ENCODE measurements at places on chromosomes 4 and X. TPM values are rescaled to one million over a fixed set of nuclear protein-coding genes. Genes with fewer than 3 reads are reported as not detected.

GRCh38 chrX:19877431-19877830 is 10.0 kb downstream of the SH3KBP1 start:
- no peak for DNase-seq

- DNase-seq, result no peak
These were observed 40.4 kb upstream of the PCDH18 start for GRCh38 chr4:137572647-137573046.

- peak; percentile 88 for DNase-seq
These were observed 5.4 kb upstream of the GTPBP6 start for GRCh38 chrX:323721-324628.

DNA sequence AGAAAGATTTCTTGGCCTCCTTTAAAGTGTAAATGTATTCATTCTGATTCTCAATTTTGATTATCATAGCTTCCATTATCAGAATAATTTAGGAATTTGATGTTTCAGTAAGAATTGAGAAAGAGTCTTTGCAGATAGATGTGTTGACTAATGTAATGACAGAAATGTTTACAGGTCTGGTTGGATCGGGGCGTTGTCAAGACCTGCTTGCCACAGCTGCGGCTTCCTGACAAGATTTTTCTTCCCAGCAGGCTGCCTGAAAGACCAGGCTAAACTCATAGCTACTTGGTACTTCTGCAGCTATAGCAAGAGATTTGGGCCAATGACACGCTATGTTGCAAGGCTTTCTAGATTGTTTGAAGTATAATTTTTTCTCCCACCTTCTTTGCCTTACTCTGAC is 91.5 kb upstream of the ANKRD50 start:
- no peak for DNase-seq

DNA sequence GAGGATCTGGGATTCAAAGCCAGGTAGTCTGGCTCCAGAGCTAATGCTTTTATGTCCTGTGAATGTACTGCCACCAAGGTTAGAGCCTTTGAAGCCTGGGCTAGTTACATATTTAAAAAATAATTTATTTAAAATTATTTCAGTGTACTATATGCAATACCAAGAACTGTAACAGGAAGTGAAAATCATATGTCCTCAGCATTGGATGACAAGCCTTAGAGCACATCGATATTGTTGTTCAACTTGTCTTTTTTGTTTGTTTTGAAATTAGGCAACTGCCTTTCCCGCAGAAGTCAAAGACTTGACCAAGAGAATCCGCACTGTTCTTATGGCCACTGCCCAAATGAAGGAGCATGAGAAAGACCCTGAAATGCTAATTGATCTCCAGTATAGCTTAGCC is 73.1 kb upstream of the IL13RA1 start:
- no peak for DNase-seq

DNA sequence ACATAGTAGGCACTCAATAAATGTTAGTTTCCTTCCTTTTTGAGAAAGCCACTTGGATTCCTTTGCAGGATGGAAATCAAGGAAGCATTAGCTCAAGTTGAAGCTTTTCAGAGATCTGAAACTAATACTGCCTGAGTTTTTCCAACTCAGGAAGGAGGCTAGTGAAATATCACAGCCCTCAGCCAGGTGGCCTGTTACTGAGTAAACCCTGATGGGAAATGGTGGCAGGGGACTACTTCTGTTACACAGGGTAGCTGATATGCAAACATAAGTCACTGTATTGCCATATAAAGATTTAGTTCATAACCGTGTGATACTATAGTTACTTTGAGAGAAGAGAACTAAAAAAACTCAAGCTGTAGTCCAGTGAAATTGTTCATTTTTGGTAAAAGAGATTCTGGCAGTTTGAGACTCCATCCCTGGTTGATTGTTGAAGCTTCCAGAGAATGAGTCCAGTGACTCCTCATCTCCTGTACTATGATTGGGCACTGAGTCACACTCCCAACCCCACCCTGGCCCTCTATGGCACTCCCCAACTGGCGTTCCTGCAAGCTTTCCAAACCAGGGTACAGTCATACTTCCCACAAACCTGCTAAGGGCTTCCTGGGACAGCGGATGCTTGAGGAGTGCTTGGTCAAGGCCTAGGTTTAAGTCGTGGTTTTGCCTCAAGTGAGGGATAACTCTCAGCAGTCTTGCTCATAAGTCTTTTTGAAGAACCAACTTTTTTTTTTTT is 81.8 kb downstream of the MID1IP1 start:
- no peak for DNase-seq

DNA sequence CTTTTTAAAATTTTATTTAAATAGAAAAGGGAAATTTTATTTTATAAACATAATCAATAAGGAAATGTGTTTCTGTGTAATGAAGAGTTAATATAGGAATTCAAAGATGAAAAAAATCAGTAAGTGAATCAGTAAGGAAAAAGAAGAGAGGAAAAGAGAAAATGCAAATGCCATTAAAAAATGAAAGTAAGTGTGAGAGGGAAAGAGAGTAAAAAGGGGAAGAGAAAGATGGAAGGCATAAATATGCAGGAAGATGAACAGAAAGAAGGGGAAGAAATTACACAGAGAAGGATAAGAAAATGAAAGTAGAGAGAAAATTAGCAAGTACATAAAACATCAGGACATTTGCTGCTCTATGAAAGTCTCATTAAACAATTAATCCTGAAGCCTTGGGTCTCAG is 349.9 kb downstream of the FSTL5 start:
- no peak for DNase-seq

Gene IL13RA2
- total RNA-seq, result not detected

DNA sequence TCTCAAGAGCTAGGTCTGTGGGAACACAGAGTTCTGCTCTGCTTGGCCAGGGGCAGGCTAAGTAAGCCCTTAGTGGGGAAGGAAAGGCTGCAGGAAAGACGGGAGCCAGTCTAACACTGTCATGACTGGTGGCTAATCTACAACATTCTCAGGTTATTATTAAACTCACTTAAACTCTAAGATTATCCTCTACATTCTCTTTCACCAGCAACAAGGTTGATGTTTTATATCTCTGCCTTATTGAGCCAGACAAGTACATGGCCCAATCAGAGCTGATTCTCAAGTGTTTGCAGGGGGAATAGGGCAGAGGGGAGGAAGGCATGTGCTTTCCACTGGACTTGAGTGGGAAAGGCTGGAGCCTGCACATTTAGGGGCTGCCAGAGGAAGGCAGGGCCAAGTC is 50.9 kb upstream of the FAM241A start:
- no peak for DNase-seq

DNA sequence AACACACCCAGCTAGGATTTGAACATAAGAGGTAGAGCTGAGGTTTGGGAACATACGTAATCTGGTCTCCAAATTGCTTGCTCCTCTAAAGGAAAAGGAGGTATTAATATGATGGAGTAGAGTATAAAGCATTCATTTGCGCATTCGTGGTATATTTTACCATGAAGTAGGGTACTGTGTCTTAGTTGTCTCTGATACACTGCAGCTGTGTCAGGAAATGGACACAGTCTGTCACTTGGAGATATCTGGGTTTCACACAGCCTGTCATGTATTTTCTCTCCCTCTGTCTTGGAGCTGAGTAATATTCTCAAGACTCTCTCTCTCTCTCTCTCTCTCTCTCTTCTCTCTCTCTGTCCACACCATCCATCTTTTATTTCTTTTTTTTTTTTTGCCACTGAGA is 274.8 kb upstream of the UGT8 start:
- no peak for DNase-seq

DNA sequence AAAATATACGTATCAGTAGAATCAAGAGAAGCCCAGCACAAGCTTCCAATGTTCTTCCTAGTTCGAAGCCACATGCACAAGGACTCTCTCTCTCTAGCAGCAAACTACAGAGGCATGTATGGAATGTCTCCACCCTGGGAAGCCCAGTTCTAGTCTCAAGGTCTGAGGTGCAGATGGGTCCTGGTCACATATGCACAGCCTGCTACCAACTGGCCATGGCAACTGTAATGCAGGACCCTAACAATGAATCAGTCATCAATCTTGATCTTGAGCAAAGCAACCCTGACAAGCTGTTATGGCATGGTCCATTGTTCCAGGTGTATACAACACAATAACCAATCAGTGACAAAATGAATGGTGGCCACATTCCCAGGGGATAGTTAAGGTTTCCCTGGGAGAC is 55.8 kb downstream of the MBNL3 start:
- peak; percentile 56 for DNase-seq

Gene BGN
- 1.6 TPM for total RNA-seq

GRCh38 chrX:114071412-114071811 is 512.5 kb upstream of the HTR2C start:
- DNase-seq, result no peak

GRCh38 chr4:61049018-61049417 is 151.1 kb upstream of the ADGRL3 start:
- DNase-seq, result no peak

DNA sequence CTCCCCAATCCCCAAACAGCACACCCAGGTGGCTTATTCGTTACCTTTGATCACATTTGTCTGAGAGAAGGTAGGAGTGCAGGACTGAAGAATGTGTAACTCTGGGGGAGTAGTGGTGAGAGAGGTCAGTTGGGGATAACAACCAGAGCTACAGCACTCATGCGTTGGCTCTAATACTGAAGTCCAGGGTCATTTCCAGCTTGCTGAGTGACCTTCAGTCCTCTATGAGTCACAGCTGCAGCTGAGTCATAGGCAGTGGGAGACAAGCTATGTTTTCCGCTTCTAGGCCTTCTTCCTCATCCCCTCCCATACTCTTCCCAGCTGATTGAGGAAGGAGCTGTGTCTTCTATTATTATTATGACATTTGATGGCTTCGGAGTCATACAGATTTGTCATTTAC is 31.6 kb upstream of the CT47C1 start:
- DNase-seq, result no peak

Gene STOX2
- 12.7 TPM for total RNA-seq

Gene XG
- 0.59 TPM for total RNA-seq

Gene UGT2B10
- total RNA-seq, result not detected

GRCh38 chr4:66235876-66236275 is 565.6 kb upstream of the EPHA5 start:
- no peak for DNase-seq

DNA sequence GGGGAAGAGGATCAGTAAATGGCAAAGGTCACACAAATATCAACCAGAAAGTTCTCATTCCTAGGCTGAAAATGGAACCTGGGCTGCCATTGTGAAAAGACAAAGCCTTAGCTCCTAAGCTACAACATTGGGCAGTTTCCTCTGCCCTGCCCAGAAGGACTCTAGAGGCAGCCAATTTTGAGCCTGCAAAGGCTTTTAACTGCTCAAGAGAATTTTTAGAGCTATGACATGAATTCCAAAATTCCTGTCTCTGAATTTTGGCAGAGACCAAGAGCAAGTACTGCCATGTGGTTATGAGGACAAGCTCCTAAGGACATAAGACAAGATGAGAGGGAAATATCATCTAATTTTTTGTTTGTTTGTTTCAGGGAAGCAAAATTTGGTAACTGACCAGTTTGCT is 29.6 kb upstream of the IGFBP7 start:
- no peak for DNase-seq

Gene TMSB15B
- 21.0 TPM for total RNA-seq

DNA sequence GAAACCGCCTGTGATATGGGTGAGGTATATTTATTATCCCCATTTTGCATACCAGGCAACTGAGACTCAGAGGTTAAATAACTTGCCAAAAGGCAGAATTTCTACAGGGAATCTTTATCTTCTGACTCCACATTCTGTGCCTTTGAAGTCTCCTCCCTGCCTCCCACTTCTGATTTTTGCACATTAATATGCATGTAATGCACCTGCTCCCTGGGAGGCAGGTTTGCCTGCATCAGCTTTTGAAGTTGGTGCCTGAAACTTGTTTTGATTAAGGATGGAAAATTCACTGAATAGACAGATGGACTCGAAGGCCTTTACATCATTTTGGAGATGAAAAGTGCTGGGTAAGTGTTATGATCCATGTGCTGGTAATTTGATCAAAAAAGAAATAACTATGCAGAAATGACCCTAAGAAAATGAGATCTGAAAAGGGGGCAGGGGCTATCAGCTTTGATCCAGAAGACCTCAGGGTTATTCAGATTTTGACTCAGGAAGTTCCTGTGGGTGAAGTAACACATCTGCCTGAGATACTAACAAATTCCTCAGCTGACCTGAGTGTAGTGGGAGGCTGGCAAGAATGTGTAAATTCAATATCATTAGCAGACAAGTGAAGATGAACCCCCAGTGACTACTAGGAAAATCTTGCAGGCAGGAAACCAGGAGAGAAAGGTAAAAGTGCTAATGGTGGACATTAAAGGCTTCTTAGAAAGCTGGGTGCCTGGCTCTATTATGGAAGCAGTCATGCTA is 167.5 kb upstream of the BOD1L1 start:
- DNase-seq, result no peak

Data from endodermal cell (in vitro differentiated cells).